ENCODE measurements at places on chromosomes 12 and 14.

DNA sequence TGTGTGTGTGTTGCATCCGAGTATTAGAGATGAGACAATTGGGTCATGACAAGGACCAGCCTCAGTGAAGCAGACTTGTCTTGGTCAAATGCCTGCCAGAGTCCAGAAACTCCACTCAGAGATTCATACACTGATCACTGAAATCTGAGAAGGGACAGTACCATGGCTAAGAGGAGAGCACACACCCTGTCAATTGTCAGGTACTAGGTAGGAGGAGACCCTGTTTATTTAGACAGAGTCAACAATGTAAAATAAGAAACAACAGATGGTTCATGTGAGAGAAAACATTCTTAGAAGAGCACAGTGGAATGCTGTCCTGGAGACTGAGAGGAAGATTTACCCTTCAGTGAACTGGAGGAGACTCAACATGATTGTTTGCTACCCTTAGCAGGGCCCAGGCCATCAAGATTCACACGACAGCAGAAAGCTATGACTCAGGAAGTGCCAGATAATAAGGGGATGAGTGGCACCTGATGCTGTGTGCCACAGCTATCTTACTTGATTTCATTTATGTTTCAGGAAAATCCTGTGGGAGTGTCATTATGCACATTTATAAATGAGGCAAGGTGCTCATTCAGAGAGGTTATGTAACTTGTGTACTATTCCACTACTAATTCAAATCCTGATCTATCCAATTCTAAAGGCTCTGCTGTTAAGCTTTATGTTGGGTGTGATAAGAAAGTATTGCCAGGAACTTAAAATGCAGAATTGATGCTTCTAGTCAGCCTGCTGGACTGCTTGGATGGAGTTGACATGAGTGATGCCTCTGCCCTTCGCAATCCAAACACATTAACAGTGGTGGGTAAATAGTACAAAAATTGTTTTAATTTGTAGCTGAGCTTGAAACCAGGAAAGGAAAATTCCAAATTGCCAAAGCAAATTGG is 136.6 kb upstream of the NEDD1 start:
- no peak overlapping the region for H3K27ac ChIP-seq
- no peak overlapping the region for H3K4me3 ChIP-seq
- no peak for DNase-seq
- H3K27me3 ChIP-seq = no peaks in the 10 kb centered on the region
- no peaks in the 10 kb centered on the region for H3K4me1 ChIP-seq
- no peaks in the 10 kb centered on the region for H3K36me3 ChIP-seq

- H3K4me1 ChIP-seq = no peaks in the 10 kb centered on the region
- no peaks in the 10 kb centered on the region for H3K36me3 ChIP-seq
- DNase-seq = no peak
- no peak overlapping the region for H3K4me3 ChIP-seq
These were observed 91.4 kb upstream of the TMPO start for GRCh38 chr12:98423963-98424362.

DNA sequence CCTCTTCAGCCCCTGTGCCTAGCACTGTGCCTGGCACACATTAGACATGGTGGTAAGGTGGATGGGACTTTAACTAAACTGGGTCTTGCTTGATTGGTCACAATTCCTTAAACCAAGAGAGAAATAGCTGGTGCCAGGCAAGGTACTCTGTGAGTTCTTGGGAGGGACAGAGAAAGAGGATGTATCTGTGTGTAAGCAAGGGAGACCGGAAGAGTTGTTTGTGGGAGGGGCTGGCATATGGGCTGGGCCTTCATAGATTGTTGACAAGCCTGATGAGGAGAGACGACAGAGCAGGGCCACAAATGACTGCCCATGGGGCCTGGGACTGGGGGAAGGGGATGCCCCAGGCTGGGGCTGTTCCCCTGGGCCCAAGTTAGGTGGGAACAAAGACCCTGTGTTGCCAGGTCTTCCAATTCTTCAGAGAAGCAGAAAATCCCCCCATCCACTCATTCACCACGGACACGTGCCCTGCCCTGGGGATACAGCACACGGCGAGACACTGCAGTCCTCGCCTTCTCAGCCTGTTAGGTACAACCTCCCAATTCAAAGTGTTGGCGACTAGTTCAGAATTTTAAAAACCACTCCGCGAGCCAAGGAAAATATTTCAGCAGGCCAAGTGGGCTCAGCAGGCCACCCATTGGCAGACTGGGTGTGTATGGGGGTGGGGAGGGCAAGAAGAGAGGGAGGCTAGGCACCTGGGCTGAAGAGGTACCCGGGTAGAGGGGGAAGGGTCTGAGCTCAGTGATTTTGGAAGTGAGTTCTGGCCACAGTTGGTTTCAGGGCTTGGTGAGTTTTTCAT is 11.4 kb upstream of the CYP46A1 start:
- DNase-seq = no peak
- H3K27me3 ChIP-seq = no peaks in the 10 kb centered on the region
- no peak overlapping the region for H3K4me3 ChIP-seq
- peaks cover 21% of the 10 kb centered on the region for H3K4me1 ChIP-seq

GRCh38 chr14:72618424-72618823 is 275.5 kb downstream of the DPF3 start:
- H3K4me3 ChIP-seq = no peak overlapping the region
- H3K27me3 ChIP-seq = no peaks in the 10 kb centered on the region
- DNase-seq = no peak

DNA sequence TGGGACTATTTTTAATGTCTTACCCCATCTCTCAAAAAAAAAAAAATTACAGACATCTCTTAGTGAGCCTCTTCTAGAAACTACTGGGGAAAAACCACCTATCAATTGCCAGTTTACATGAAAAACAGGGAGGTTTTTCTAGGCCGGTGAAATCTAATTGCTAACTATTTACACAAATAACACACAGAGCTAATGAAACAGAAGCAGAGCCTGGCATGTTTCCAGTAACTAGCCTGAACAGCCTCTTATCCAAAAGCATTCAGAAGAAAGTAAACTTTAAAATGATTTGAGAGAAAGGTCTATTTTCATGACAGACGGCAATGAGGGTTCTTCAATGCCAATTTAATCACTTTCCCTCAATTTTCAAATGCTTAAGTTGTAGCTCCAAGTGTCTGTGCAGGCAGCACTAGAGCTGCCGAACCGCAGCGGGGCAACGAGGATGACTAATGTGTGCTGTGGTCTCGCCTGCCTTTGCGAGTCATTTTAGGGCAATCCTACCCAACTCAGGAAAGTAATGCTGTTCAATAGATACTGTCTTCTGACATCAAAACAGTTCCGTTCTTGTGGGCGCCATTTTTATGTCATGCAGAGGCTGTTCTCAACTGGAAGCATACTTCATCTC is 84.6 kb downstream of the SETD3 start:
- DNase-seq = peak; percentile 16
- no peaks in the 10 kb centered on the region for H3K4me1 ChIP-seq
- H3K4me3 ChIP-seq = no peak overlapping the region
- H3K36me3 ChIP-seq = peaks cover 8% of the 10 kb centered on the region
- H3K27me3 ChIP-seq = no peaks in the 10 kb centered on the region

DNA sequence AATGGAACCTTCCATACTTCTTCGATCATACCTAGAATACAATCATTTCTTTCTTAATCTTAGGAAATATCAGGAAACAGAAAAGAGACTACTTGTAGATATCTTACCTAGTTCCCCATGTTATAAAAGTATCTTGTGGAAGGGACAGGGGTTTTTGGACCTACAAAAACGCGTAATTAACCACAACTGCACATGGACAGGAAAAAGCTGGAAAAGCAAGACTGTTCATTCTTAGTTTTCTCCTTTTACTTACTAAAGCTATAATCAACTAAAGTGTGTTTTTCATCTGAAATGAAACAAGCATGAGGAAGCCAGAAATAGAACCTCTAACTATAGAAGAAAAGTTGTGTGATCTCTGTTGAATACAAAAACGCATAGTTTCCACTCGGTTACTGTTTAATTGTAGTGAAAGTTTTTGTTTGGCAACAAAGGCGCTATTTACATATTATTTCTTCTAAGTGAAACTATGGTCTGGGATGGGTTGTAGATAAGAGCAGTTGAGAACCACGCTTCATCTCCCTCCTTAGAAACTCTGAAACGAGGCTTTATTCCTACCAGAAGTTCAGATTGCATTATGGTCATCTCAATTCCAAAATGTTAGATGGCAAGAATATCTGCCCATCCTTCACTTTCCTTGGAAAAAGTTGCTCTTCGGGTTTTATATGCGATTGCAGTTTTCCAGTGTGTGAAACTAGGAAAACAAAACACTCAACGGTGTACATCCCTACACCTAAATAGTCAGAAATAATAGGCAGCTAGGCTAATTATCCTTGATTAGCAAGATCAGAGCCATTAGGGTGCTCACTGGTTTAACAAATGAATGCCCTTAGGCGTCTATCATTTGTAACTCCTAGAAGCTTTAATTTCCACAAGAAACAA is 1.1 kb downstream of the BCAT1 start:
- DNase-seq = no peak
- peaks cover 9% of the 10 kb centered on the region for H3K4me1 ChIP-seq
- peaks cover 11% of the 10 kb centered on the region for H3K27me3 ChIP-seq
- H3K36me3 ChIP-seq = no peaks in the 10 kb centered on the region
- H3K27ac ChIP-seq = peak overlapping the region; percentile 69

- no peak for DNase-seq
- H3K27ac ChIP-seq = no peak overlapping the region
- no peaks in the 10 kb centered on the region for H3K36me3 ChIP-seq
- H3K4me1 ChIP-seq = no peaks in the 10 kb centered on the region
- no peak overlapping the region for H3K4me3 ChIP-seq
These were observed 52.4 kb upstream of the EIF5 start for GRCh38 chr14:103281496-103282231.

DNA sequence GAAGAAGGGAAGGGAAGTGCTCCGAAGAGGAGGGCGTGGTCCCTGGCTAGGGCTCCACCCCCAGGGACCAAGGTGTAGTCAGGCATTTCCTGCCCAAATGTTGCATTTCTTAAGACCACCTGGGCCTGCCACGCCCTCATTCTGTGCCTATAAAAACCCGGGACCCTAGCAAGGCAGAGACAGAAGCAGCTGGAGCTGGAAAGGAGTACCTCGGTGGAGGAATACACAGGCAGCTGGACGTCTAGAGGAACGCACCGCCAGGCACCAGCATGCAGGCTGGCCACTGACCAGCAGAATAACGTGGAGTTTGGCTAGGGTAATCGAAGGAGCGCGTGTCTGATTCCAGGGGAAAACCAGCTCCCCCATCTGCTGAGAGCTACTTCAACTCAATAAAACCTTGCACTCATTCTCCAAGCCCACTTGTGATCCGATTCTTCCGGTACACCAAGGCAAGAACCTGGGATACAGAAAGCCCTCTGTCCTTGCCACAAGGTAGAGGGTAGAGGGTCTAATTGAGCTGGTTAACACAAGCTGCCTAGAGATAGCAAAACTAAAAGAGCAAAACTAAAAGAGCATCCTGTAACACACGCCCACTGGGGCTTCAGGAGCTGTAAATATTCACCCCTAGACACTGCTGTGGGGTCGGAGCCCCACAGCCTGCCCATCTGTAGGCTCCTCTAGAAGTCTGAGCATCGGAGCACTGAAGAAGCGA is 21.0 kb downstream of the CFL2 start:
- H3K36me3 ChIP-seq = no peaks in the 10 kb centered on the region
- no peak overlapping the region for H3K4me3 ChIP-seq
- H3K4me1 ChIP-seq = peaks cover 6% of the 10 kb centered on the region
- no peaks in the 10 kb centered on the region for H3K27me3 ChIP-seq
- DNase-seq = no peak

GRCh38 chr12:42669553-42669952 is 80.0 kb upstream of the PRICKLE1 start:
- H3K4me1 ChIP-seq = no peaks in the 10 kb centered on the region
- H3K27me3 ChIP-seq = no peaks in the 10 kb centered on the region
- no peak overlapping the region for H3K4me3 ChIP-seq
- H3K36me3 ChIP-seq = no peaks in the 10 kb centered on the region

- peaks cover 32% of the 10 kb centered on the region for H3K4me1 ChIP-seq
- H3K27me3 ChIP-seq = no peaks in the 10 kb centered on the region
- no peaks in the 10 kb centered on the region for H3K36me3 ChIP-seq
- no peak overlapping the region for H3K27ac ChIP-seq
- H3K4me3 ChIP-seq = no peak overlapping the region
These were observed 38.4 kb downstream of the FRS2 start for GRCh38 chr12:69508621-69509020.
